Activated T-helper 2 cell treated with anti-CD3 and anti-CD28 coated beads, Interferon-gamma antibody, Interleukin-2, Interleukin-4, amounts not matched to agents 10 μg/mL and 5 μg/mL and 100 μg/mL, durations not matched to agents 14 hours and 24 hours and 36 hours (primary cell): ENCODE measurements at places on chromosomes 2 and 18. TPM values are rescaled to one million over a fixed set of nuclear protein-coding genes. Genes with fewer than 3 reads are reported as not detected.

GRCh38 chr2:99898336-99899048, 243.9 kb downstream of the AFF3 start:
- no peak for DNase-seq

GRCh38 chr2:207341112-207341750, 175.5 kb upstream of the KLF7 start:
- DNase-seq, result no peak

GRCh38 chr18:1103537-1103936, 198.9 kb downstream of the ADCYAP1 start:
- DNase-seq, result no peak

- DNase-seq, result no peak
Observed at GRCh38 chr2:102000813-102001766, 9.3 kb downstream of the IL1R2 start.

DNA sequence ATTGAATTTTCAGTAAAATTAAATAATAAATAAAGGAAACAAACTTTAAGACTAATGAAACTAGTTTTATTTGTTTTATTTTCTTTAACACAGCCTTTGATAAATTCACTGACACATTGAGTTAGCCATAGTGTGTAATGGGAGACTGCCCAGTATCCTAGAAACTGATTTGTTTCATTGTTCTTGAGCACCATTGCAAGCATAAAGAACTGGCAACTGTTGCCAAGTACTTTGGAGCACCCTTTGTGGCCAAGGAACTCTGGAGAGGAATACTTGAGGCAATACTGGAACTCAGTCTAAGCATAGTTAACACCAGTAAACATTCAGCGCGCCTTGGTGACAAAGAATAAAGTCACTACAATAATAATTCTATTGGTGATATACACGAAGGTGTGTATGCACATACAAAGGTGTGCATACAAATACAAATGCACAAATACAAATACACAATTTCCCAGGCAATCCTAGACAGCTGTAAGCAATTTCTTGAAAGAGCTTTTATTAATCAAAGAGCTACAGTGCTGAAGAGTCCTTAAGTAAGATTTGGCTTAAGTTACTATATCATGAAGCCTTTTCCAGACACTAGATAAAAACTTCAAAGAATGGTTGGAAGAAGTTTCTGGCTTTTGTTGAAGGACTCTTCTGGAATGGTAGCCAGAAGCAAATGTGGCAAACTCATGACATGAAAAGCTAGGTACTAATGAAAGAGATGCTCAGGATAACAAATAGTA, 1371.2 kb downstream of the LRP1B start:
- DNase-seq, result no peak

Gene ADD2
- 3.1 and 3.2 TPM in 2 replicates for total RNA-seq
